ENCODE measurements at places on chromosomes 5 and 9.
A peak's percentile ranks its signal among the peaks of the same experiment; 100 is the strongest.

DNA sequence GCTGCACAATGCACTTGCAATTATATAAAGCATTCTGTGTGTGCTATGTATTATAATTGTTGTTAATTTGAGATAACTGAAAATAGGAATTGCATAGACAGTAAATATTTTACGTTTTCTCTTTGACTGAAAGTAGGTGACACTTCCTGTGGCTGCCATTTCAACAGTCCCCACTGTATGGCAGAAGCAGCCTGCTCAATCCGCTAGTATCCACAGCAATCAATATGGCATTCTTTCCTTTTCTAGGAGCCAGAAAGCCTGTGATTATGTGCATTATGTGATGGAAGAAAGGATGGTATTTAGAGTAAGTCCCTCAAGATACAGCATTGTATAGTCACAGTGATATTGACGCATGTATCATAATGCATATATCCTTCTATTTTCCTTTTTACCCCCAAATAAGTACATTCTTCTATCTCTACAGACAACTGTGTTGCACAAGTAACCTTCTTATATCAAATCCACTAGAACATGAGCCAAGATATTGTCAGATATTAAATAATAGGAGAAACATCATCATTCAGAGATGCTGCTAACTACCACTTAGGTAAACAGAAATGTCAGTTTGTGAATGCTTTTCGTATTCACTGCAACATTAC, 59.7 kb downstream of the CARTPT start:
- no peak for DNase-seq

- DNase-seq, result no peak
These were observed 138.6 kb downstream of the ARL15 start for GRCh38 chr5:54171645-54172384.

DNA sequence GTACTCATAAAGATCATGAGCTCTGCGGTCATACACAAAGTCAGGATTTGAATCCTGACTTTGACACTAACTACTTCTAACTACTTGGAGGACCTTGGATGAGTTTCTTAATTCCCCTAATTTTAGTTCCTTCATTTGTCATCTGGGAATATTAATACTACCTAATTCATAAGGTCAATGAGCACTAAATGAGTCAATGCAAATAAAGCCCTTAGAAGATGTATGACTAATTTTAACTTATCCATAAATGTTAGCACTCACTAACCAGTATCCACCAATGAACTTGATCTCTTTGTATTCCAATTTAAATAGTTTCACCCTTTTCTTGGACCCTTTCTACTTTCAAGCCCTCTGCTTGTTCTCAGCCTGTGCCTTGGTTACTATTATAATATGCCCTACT, 1106.4 kb downstream of the CDH18 start:
- DNase-seq, result no peak

DNA sequence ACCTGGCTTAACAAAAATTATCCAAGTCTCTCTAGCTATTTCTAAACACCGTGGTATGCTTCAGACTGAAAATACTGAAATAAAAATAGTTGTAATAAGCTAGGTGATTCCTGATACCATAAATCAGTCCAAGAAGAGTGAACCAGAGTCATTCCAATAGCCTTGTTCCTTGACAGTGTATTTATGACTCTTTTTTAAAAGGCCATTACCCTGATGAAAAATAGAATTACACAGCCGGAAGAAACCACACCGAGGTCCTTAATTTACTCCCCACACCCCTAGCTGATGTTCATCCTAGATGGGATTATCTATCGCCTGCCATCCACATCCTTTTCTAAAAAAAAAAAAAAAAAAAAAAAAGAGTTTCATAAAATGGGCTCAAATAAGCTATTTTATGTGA, 457.6 kb upstream of the GRAMD2B start:
- DNase-seq, result no peak

- no peak for DNase-seq
These were observed 57.1 kb upstream of the NMUR2 start for GRCh38 chr5:152462021-152462721.

GRCh38 chr9:5445886-5446285, 4.5 kb upstream of the CD274 start:
- DNase-seq, result no peak

DNA sequence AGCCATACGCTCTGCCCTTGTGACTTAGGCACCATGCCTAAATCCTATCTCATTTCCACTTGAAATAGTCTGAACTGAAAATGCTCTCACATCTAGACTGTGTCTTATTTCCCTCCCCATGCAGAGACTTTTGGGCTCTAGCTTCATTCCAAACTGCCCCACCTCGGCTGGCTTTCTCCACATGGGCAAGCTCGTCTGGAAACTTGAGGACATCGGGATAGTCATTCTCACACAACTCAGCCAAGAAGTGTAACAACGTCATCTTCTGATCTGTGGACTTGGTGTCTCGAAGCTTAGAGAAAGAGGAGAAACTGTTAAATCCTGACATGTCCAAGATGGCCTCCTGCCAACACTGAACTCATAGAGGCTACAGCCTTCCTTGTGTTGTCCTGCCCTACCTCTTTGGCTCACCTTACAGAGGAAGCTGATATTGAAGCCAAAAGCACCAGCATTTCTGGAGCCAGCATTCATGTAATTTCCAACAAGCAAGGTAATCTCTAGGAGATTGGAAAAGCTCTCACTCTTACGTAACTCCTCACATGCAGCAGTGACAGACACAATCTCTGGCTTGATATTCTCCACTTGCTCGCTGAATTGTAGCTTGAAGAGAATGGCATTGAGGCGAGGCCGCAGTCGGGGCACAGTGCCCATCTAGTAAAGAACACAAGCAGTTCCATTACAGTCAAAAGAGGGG, 39.6 kb downstream of the PCDHGC5 start:
- DNase-seq, result no peak

GRCh38 chr5:157390551-157391297, 69.3 kb upstream of the NIPAL4 start:
- DNase-seq, result peak; percentile 47

DNA sequence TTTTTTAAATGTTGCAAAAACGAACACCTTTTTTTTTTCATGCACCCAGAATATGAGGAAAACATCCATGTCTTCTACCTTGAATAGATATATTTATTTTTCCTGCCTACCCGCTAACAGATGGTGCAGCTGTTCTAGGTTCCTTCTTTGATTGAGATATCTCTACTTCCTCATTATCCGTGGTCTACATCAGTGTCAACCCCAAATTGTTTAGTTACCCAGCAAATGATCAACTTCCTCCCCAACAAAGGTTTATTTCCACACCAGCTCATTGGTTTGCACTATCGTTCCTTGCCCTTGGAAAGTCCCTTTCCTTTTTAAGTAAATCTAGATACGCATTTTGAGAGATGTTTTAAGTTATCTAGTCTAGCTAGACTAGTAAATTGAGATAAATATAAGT, 166.4 kb downstream of the PRR16 start:
- no peak for DNase-seq

DNA sequence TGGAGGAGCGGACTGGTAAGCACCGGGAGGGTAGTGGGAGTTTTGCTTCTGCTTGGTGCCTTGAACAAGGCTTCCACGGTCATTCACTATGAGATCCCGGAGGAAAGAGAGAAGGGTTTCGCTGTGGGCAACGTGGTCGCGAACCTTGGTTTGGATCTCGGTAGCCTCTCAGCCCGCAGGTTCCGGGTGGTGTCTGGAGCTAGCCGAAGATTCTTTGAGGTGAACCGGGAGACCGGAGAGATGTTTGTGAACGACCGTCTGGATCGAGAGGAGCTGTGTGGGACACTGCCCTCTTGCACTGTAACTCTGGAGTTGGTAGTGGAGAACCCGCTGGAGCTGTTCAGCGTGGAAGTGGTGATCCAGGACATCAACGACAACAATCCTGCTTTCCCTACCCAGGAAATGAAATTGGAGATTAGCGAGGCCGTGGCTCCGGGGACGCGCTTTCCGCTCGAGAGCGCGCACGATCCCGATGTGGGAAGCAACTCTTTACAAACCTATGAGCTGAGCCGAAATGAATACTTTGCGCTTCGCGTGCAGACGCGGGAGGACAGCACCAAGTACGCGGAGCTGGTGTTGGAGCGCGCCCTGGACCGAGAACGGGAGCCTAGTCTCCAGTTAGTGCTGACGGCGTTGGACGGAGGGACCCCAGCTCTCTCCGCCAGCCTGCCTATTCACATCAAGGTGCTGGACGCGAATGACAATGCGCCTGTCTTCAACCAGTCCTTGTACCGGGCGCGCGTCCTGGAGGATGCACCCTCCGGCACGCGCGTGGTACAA, 556 bp downstream of the PCDHGC3 start:
- no peak for DNase-seq

DNA sequence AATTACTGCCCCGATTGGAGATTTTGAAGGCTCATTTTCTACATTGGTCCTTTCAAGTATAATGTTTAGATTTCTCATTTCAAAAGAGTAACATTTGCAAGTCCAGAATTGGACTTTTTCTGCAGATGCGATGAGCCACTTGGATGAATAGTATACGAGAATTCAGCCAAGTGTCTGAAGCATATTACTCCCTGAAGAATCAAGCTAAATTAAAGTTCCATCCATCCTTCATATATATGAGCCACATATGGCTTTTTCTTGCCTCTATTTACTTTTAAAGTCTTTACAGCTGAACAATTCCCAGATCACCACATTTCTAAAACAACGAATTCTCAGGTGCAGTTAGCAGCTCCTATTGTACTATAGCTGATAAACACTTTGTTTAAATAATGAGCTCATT, 288.7 kb downstream of the CEMIP2 start:
- DNase-seq, result no peak

DNA sequence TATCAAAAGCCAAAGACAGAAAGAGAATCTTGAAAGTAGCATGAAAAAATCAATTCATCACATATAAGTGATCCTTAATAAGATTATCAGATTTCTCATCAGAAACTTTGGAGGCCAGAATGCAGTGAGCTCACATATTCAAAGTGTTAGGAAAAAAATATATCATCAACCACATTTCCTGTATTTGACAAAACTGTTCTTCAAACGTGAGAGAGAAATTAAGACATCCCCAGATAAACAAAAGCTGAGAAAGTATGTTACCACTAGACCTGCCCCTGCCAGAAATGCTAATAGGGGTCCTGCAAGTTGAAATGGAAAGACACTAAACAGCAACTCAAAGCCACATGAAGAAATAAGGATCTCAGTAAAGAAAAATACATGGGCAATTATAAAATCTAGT, 29.9 kb downstream of the HACD4 start:
- peak; percentile 4 for DNase-seq

- DNase-seq, result no peak
These were observed 12.8 kb downstream of the CCNI2 start for GRCh38 chr5:132760049-132760420.

- DNase-seq, result no peak
These were observed 47.3 kb upstream of the GALNT10 start for GRCh38 chr5:154143211-154143641.

DNA sequence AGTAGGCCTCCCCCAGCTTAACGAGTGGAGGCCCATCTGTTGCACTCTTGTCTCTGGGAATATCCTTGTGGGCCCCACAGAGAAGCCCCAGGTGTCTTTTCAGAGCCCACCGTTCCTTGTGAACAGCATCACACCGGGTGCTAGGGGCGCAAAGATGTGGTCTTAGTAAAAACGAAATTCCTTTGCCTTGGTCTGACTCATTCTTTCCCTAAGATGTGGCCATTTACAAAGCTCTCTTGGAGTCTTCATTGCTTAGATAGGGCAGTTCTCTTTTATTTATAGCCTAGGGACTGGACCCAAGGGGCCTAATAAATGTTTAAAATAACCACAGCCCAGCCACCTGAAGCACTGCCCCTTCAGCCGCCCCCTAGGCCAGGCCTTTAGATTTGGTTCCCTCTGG, 52.8 kb upstream of the RPL26L1 start:
- DNase-seq, result no peak

- DNase-seq, result no peak
These were observed 1154.7 kb downstream of the DTWD2 start for GRCh38 chr5:117833691-117834090.

- no peak for DNase-seq
These were observed 130.1 kb downstream of the LRRC70 start for GRCh38 chr5:62708481-62709325.

DNA sequence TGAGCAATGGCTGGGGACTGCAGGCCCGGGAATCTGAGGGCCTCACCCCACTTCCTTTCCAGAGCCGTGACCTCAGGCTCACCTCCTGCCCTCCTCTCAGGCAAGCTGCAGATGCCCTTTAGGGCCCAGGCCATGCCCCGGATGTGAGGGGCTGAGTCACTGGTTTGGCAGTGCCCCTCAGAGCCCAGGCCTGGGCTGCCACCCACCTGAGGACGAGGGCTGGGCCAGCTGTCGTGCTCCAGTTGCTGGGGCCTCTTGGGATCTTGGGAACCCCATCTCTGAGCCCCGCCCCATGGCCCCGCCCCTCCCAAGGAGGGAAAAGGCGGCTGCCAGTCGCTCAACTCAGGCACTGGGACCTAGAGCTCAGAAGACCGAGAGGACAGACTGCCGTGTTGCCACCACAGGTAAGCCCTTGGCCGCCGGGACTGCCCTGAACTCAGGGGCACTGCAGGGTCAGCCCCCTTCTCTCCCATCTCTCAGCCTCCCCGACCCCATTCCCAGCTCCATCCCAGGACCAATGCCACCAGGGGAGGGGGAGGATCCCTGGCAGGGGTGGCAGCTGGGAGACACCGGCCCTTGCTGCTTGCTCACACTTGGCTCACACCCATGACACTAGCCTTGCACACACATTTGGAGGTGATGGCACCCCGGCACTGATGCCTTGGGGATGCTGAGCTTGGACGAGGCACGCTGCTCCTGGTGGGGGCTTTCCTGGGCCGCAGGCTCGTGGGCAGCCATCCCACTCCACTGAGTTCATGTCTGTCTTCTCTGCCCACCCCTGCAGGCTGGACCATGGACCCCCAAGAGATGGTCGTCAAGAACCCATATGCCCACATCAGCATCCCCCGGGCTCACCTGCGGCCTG, at the start of gene CYSRT1:
Gene CYSRT1, plus strand, starts transcription at position 345 of the 865 bp plus-strand sequence. Its CDS starts 448 bp downstream, at position 793.
- DNase-seq, result no peak

GRCh38 chr5:75678155-75678554, 39.1 kb downstream of the POC5 start:
- DNase-seq, result no peak

DNA sequence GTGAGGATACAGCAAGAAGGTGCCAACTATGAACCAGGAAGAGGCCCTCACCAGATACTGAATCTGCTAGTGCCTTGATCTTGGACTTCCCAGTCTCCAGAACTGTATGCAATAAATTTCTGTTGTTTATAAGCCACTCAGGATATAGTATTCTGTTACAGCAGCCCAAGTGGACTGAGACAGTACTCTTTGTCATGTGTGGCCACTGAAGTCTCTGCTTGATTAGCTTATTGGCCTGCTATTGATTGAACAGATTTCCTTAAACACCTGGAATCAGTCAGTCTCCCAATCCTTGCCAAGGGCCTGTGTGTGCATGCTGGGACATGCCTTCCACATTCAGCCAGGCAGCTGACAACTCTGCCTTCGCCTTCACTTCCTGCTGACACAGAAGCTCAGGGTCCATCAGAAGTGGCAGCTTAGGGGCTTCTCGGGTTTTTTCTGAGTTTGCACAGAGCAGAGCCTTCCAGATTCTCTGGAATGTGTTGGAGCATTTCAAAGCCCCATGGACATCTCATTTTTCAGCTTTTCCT, 13.7 kb upstream of the ROR2 start:
- DNase-seq, result no peak

DNA sequence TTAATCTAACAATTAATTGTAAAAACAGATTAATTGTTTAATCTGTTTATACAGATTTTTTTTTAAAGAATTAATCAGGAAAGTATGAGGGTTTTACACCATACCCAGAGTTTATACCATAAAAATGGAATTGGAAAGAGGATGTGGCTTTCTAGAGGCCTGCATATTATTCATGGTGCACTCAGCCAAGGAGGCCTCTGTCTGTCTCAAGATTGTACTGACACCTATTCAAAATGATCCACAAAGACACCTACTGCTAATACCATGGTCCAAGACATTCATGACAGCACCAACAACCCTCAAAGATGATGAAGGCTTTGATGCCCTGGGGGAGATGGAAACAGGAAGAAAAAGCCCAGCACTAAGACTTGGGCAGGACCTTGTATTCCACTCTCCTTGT, 58.1 kb upstream of the MAST4 start:
- DNase-seq, result no peak

All from CD8-positive, alpha-beta T cell (primary cell).